NCI-H2081 treated with DMSO at 0.1 percent for 48 hours (cell line): ENCODE measurements at places on chromosomes 2 and 18.
A peak's percentile ranks its signal among the peaks of the same experiment; 100 is the strongest.

- DNase-seq: no peak
These were observed 32.3 kb downstream of the ITGB1BP1 start for GRCh38 chr2:9390991-9391390.

- no peak for DNase-seq
These were observed 42.4 kb upstream of the IGFBP2 start for GRCh38 chr2:216590780-216591179.

DNA sequence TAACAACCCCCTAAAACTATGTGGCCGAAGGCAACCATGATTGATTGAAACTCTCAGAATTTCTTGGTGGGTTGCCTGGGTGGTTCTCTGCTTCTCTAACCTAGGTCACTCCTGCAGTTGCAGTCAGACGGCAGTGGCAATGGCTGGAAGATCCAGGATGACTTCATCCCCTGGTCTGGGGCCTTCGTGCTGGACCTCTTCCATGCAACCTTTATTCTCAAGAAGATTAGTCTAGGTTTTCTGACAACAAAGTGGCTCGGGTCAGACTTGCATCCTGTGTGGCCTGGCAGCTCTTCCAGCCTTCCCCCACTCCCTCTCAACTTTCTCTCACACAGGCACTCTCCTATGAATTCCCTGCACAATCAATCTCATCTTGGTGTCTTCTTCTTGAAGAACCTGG, 76.4 kb downstream of the METTL4 start:
- DNase-seq: no peak

DNA sequence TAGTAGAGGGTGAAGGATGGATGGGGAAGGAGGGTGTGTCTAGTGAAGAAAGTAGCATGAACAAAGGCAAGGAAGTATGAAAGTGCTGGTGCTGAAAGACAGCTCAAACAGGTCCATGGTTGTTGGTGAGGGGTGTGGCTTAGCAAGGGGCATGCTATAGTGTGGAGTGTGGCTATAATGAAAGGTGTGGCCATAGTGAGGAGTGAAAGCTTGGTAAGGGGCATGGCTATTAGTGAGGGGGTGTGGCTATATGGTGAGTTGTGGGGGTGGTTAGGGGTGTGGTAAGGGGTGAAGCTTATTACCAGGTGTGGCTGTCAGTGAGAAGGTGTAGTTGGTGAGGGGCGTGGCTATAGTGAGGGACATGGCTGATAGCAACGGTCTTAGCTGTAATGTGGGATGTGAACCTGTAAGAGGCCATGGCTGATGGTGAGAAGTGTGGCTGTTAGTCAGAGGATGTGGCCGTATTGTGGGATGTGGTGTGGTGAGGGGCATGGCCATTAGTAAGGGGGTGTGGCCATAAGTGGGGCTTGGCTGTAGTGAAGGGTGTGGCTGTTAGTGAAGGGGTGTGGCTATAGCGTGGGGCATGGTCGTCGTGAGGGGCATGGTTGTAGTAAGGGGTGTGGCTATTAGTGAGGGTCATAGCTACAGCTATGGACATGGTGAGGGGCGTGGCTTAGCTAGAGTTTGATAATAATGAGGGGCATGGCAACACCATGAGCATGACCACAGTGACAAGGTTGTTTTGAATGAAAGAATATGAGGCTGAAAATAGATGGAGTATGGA, 549.6 kb downstream of the FBXO15 start:
- DNase-seq: no peak

GRCh38 chr2:105771836-105772235, 27.1 kb downstream of the NCK2 start:
- DNase-seq: no peak

- DNase-seq: no peak
These were observed 65.7 kb upstream of the BCL2L11 start for GRCh38 chr2:111054791-111055691.

DNA sequence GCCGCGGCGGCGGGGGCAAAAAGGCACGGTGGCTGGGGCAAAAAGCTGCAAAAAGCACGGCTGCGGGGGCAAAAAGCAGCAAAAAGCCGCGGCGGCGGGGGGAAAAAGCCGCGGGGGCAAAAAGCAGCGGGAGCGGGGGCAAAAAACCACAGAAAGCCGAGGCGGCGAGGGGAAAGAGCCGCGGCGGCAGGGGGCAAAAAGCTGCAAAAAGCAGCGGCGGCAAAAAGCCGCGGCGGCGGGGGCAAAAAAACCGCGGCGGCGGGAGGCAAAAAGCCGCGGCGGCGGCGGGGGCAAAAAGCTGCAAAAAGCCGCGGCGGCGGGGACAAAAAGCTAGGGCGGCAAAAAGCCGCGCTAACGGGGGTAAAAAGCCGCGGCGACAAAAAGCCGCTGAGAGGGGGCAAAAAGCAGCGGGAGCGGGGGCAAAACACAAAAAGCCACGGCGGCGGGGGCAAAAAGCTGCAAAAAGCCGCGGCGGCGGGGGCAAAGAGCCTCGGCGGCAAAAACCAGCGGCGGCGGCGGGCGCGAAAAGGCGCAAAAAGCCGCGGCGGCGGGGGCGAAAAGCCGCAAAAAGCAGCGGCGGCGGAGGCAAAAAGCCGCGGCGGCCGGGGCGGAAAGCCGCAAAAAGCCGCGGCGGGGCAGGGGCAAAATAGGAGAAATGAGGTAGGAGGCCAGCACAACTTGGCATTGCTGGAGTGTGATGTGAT, 123.4 kb downstream of the ANKRD30BL start:
- DNase-seq: no peak

DNA sequence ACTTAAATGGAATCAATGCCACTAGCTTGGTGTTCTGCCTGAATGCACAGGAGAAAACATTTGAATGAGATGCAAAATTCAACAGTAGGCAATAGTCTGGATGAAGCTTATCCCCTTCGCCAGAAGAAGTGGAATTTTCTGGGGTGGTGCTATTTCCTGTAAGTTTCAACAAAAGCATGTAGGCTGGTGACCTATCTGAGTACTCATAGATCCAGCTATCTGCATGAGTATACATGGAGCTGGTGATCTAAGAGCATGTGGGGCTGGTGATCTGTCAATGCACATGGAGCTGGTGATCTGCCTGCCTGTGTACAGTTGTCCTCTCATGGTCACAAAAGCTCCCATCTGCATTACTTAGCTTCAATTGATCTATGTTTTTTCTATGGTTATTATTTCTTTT, 71.2 kb downstream of the SLC9A4 start:
- no peak for DNase-seq

DNA sequence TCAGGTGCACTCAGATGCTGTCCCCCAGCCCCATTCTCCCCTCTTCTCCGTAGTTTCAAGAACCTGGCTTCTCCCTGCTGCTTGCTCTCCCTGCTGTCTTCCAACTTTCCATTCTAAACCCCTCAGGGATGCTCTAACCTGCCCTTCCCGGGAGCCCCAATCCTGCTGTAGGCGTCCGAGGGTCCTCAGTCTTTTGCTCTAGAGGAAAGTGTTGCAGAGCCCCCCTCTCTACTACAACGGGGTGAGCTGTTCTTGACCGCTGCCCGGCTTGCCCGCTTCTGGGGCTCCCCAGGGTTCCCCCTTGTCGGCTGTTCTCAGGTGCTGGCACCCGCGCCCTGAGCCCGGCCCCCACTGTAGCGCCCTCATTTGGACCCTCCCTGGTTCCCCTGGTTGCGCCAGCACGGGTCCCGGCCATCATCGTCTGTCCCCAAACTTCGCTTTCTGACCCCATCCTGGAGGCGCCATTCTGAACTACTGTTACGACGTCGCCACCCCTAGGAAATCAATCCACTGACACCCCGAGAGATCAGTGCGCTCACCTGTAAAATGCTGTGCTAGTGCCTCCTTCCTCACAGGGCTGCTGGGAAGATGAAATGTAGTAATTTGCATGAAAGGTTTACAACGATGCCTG, 31.9 kb upstream of the REG3G start:
- DNase-seq: no peak

DNA sequence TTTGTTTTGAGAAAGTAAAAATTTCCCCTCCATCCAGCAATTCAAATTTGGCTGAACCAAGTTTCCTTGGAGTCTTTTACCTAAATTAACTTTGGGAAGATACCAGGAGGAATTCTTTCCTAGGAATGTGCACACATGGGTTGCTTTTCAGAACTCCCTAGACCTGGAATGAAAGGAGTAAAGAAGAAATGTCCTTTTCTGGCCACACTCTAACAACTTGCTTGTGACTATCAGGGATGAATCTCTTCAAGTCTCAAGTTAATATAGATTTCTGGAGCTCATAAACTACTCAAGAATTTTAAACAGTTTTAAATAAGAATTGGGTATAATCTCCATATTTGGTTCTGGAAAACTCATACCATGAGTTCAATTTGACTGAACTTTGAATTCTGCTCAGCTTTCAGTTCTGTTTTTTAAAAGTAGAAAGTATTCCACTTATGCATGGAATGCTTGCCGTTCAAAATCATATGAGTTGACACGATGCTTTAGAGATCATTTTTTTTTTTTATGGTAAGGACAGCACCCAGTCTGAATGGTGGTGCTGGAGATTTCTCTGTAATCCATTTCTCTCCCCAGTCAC, 7.7 kb downstream of the RASGRP3 start:
- DNase-seq: no peak

- DNase-seq: no peak
These were observed 44.1 kb upstream of the CYRIA start for GRCh38 chr2:16709769-16710168.

- DNase-seq: no peak
These were observed 52.4 kb downstream of the TGFA start for GRCh38 chr2:70501215-70501614.

DNA sequence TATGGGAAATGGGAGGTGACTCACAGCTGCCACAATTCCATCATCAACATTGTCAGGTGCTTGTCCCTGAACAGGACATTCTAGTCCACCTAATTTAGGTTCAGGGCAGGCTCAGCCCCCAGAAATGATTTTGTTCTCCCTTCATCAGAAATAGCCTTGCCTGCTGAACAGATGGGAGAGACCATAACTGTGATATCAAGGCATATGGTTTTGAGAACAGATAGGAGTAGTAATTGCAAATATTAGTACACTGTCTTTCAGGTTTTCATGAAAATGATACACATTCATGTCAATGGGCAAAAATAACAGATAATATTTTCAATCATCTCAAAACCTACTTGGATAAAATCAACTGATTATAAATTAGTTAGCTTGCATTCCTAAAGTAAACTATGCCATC, 316.5 kb downstream of the MBD2 start:
- no peak for DNase-seq

DNA sequence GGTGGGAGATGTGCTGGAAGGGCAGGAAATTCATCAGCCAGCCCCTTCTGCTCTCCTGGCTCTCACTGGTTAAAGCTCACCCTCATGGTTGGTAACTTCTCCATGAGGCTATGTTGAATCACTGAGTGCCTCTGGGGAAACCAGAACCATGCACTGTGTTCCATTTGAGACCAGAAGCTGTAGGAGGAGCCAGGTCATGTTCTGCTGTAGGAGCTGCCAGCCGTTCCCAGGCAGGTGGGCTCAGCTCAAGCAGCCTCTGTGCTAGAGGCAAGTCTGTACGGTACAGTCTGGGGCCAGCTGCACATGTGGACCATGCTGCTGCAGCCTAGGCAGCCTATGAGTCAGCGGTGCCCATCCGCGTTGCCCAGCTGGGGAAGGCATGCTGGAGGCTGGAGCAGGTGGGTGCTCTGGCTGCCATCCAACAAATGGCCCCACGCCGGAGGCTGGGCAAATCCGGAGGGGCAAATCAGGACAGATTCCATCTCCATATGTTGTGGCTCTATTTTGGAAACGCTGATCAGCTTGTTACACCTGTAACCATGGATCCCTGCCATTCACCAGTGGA, 22.0 kb upstream of the KCNF1 start:
- peak; percentile 28 for DNase-seq

DNA sequence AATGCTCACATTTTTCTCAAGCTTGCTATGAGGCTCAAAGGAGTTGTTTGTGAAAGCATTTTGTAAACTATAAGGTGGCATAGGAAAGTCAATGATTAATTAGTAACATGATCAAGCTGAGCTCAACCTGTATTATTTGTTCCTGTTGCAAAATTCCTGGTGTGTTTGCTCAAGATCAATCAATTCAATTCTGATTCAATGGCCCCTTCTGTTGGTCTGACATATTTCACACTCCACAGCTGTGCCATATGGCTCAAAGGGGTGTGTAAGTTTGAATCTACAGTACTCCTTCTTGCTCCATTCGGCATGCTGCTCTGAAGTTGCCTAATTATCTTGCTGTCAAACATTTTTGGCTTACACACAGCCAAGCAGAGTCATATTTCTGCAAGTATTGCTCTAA, 341.6 kb upstream of the LRP1B start:
- no peak for DNase-seq

DNA sequence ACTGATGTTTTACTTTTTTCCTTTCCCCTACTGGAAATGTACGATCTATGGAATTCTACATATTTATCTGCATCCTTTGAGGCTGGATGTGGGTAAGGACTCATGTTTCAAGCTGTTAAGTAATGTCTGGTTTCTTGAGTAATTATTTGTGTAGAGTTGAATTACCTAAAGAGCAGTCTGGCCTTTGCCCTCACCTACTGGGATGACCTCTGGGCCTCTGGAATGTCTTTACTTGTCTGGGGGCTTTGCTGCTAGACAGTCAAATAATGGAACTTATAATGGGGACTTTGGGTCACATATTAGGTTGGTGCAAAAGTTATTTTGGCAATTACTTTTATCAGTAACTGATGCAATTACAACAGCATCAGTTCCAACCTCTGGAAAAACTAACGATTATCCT, 244.7 kb downstream of the CCDC178 start:
- DNase-seq: no peak

DNA sequence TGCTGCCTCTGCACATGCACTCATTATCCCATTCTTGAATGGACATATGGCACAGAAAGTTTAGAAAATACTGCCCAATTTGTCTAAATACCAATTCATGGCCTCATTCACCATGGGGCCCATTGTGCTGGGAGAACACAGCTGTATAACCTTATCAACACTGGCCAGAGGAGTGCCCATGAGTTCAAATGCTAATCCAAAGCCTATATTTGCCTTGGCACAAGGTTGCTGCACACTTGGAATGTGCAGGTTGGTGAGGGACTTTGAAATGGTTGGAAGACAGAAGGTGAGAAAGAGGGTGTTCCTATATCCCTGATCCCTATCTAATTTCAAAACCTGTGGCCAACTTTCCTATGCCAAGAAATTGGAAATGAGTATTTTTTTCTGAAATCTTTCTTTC, 693.9 kb upstream of the ID2 start:
- DNase-seq: no peak

DNA sequence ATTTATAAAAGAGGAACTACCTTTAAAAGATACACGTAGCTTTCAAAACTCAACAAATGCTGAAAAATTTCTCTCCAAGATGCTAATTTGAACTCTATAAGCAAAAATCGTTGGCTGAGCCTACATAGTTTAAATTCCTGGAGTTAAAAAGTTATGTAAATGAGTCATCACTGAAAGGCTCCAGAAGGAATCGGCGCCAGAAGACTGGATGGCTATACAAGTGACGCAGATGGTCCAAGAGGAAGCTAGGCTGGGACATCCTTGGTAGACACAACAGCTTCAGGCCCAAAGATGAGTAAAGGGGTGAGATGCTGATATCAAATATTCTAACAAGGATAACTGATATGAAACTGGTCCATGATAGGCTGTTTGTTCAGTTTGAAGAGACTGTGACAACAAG, 22.8 kb upstream of the DNAH6 start:
- no peak for DNase-seq

DNA sequence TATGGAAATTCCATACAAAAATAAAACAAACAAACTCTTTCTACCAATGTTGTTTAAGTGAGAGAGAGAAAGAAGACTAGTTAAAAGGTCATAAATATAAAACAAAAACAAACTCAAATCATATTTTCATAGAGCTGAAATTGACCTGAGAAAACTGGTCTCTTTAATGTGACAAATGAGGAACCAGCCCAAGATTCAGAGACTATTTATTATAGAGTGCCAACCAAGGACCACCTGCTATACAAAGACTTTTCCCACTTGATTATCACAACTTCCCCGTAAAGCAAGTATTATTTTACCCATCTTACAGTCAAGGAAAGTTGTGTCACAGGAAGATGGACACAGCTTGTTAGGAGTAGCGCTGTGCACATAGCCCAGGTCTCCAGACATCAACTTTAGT, 13.3 kb downstream of the ANKRD44 start:
- DNase-seq: no peak
